ENCODE measurements at places on chromosomes 5 and 9.

GRCh38 chr5:159851053-159851452, 65.2 kb upstream of the ADRA1B start:
- no peak for DNase-seq

GRCh38 chr9:109791003-109791677, 11.1 kb downstream of the PALM2AKAP2 start:
- DNase-seq, result no peak

DNA sequence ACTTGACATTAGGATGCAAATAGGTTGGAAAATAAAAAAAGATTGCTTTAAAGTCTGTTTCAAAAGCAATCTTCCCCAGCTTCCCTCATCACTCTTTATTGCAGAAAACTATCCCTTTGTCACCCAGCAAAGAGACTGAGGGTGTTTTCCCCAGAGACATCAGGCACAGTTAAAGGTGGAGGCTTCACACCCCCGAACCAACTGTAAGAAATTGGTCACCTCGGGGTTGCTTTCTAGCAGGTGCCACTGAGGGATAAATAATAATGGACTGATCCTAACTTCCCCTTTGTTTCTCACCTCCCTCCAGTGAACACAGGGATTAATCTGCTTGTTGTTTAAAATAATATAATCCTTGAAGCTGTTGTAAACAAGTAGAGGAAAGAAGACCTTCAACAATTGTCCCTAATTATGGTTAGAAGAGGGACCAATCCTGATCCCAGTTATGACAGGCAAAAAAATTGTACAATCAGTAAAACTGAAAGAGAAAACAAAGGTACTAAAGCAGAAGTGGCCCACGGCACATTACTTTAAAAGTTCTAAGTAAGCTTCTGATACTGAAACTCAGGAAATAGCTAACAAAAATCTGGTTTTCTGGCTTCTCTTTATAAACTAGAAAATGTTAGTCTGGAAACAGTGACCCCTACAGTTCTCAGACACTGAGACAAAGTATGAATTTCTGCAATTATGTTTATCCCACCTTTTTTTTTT, 6.6 kb upstream of the PCSK1 start:
- DNase-seq, result no peak

DNA sequence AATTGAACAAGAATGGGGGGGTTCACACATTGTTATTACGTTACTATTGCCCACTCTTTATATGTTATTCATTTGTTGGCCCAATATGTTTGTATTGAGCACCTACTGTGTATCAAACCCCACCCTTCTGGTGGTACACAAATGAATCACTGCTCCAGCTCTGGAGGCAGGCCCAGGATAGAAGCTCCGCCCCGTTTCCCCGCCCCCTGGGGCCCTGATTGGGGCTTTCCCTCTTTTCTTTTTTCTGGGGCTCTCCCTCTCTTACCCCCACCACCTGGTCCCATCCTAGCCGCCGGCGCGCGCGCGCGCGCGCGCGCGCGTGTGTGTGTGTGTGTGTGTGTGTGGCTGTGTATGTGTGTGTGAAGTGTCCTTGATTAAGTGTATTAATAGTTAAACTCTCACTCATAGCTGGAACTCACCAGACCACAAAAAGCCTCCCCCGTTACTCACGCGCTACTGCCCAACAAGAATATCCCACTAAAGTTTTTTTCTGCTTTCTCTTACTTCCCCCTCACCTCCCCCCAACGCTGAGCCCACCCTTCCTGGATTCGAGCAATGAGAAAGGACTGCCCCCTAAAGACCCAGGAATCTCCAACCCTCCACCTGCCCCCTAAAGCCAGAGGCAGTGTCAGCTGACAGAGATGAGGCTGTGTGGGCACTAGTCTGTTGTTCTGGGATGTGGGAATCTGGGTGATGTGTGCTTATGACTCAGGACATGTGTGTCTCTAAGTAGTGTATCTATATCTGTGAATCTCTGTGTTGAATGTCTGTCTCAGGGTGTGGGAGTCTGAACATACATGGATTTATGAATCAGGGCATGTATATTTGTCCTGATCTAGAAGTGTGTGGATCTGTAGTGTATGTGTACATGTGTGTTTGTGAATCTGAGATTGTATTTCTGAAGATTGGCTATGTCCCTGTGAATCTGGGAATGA, 4.0 kb downstream of the CXXC5 start:
- DNase-seq, result peak; percentile 57

- DNase-seq, result no peak
These were observed 34.7 kb downstream of the CAPSL start for GRCh38 chr5:35903631-35904203.

GRCh38 chr5:72649449-72649848, 142.2 kb upstream of the ZNF366 start:
- no peak for DNase-seq

DNA sequence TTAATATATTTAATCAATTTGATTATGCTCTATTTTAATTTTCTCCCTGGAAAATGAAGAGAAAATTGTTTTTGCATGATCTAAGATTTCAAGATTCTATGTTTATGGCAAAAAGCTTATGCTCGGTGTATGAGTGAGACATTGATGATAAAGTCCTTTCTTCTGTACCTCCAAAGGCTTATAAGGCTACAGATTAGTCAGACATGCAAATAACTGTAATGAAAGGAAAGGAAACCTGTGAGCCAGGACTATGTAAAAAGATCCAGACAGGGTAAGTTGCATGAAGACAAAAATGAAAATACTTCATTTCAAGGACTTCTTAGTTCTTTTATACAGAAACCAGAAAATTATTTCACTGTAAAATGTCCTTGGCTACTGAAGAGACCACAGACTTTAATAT, 52.2 kb upstream of the EDIL3 start:
- DNase-seq, result no peak

DNA sequence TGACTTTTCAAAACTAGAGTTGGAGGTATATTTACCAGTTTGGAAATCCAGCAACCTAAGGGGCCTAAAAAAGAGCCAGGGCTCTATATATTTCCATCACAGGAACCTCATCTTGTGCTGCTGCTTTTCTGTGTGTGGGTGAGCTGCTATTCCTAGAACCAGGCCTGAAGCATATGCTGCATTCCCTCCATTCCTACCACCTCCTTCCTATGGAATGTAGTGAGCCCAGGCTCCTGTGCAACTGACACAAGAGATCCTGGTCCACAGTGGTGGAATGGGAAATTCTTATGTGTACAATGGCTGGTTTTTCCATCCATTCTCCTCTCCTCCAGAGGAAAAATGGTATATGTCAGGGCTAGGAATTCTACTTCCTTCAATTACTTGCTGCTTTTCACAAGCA, 39.1 kb downstream of the SPEF2 start:
- DNase-seq, result peak; percentile 54
